Foreskin keratinocyte (primary cell): ENCODE measurements at places on chromosomes 11 and 22. TPM values are rescaled to one million over a fixed set of nuclear protein-coding genes. Genes with fewer than 3 reads are reported as not detected.

The HBE1 gene
- not detected in 2 replicates for total RNA-seq

The CBY1 gene
- 26.9 and 34.9 TPM in 2 replicates for total RNA-seq

The SLC22A9 gene
- total RNA-seq, result not detected in 2 replicates

The PIWIL4 gene
- 0.35 and 0.41 TPM in 2 replicates for total RNA-seq

The ME3 gene
- total RNA-seq, result 2.4 and 3.7 TPM in 2 replicates

The FDX1 gene
- 10.6 and 11.0 TPM in 2 replicates for total RNA-seq

The XNDC1N gene
- 3.7 and 4.4 TPM in 2 replicates for total RNA-seq

The UBQLNL gene
- total RNA-seq, result 0.10 TPM in 1 of 2 replicates, not detected in the other

The CRYBB1 gene
- not detected in 2 replicates for total RNA-seq

The XRRA1 gene
- 12.3 and 16.3 TPM in 2 replicates for total RNA-seq

The LRRC10B gene
- 0.07 TPM in 1 of 2 replicates, not detected in the other for total RNA-seq

The DAGLA gene
- 0.18 and 0.24 TPM in 2 replicates for total RNA-seq

The LARGE2 gene
- total RNA-seq, result 42.6 and 48.1 TPM in 2 replicates

The MPST gene
- total RNA-seq, result 57.5 and 62.6 TPM in 2 replicates

The RIN1 gene
- total RNA-seq, result 35.5 and 40.6 TPM in 2 replicates
